ENCODE measurements at places on chromosomes 3 and 15. TPM values are rescaled to one million over a fixed set of nuclear protein-coding genes. Genes with fewer than 3 reads are reported as not detected.

Gene VGLL3
- 36.2 TPM for total RNA-seq

Gene MINAR1
- 4.9 TPM for total RNA-seq

Gene NUP210
- total RNA-seq = 3.3 TPM

Gene CMTM7
- total RNA-seq = 8.7 TPM

Gene FMN1
- 6.2 TPM for total RNA-seq

Gene CPLX3
- total RNA-seq = not detected

Gene KLHL24
- 111 TPM for total RNA-seq

Gene TRH
- 0.16 TPM for total RNA-seq

Gene WDR76
- total RNA-seq = 17.1 TPM

Gene DYNLT2B
- total RNA-seq = 9.4 TPM

Gene ALCAM
- total RNA-seq = 153 TPM

Data from urinary bladder (tissue), 4 donors.